ENCODE measurements at places on chromosomes 3 and 15.

- peak; percentile 4 for DNase-seq
Observed at GRCh38 chr15:74243431-74243830, 7.3 kb downstream of the CCDC33 start.

GRCh38 chr3:120092474-120092873 lies 1.8 kb downstream of the GSK3B start:
- no peak for DNase-seq

- no peak for DNase-seq
Observed at GRCh38 chr3:142796823-142797222, 73.0 kb downstream of the TRPC1 start.

GRCh38 chr3:32105291-32106131 lies 909 bp upstream of the GPD1L start:
- DNase-seq = no peak

DNA sequence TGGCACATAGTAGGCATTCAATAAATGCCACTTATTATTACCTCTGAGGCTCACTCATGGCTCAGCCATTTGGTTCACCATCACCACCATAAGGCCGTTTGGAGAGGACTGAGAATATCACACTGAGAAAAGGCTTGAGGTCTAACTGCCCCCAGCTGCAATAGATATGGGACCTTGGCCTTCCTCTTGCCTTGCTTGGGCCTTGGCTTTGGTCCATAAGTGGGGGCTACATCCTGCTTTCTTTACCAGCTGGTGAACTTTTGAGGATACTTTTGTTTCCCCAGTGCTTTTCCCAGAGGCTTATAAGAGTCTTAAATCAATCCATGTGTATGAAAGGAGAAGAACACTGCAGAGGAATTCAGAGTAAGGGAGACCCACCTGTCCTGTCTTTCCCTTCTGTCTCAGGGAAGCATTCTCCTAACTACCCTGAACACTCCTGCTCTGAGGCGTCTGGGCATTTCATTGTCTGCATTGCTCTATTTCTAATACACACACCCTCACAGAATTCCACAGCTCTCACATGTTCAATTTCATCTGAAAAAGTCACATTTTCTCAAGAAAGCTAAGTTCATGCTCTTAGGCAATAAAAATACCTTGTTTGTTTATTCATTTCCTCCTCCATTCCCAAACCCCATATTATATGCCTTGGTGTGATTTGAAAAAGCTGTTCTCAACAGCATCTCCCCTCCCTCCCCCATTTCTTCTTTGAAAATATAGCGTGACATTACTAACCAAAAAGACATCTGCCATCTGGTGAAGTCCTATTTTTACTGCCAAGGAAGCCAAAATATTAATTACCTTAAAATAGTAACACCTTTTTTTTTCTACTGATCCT lies 22.5 kb upstream of the KCNMB2 start:
- DNase-seq = no peak

DNA sequence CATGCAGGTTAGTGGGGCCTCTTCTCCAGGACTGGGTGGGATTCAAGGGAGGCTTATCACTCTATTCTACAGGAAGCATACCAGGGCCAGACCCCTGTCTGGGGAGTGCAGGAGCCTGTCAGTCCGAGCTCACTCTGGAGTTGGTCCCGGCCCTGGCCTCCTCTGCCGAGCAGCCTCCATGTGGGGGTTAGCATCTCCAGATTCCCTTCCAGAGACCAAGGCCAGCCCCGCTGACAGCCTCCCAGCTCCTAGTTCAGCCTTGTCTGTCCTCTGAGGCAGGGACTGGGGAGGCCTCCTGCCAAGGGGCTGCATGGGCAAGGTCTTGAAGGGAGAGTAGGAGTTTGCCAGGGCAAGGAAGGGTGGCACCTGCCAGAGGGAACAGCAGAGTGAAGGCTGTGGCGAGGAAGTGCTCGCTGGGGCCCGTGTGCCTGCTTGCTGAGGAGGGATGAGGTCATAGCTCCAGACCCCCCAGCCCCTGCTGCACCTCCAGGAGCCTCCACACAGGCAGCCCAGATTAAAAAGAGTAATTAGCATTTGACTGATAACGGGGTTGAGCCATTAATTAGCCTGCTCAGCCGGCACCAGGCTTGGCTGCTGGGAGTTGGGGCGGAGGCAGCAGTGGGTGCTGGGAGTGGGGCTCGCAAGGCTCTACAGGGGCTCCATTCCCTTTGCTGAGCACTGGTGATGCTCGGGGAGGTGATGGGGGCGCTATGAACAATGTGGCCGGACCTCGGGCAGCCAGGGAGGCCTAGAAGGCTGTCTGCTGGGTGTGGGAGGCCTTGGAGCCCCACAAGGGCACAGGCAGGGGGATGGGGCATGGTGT lies 54.3 kb downstream of the DNAJB8 start:
- no peak for DNase-seq

DNA sequence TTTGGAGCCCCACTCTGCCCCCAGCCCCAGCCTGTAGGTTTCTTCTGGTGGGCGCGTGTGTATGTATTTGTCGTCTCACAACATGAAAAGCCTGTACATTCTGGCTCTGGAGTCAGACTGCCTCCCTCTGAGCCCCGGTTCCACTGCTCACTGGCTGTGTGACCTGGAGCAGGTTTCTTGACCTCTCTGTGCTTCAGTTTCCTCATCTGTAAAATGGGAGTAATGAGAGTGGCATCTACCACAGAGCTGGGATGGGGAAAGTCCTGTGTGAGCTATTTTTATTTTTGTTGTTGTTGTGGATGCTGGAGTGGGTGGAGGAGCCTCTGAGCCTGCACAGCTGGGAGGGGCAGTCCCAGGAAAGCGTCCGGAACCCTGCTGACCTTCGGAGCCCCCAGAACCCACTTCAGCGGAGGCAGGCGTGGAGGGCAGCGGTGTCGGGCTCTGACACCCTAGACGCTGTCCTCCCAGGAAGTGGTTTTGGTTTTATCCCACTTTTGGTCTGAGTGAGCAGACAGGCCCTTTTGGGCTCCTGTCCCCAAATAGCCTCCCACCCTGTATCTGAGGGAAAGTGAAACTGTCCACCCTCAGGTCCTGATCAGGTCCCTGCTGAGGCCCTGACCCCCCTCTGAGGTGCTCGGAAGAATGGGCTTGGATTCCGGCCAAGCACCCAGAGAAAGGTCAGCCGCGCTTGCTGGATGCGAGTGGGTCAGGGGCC lies 103.5 kb downstream of the CHSY1 start:
- no peak for DNase-seq

- no peak for DNase-seq
Observed at GRCh38 chr3:20146301-20146700, 39.7 kb downstream of the SGO1 start.

- DNase-seq = no peak
Observed at GRCh38 chr15:76197703-76198455, 113.4 kb downstream of the ETFA start.

GRCh38 chr3:50608278-50608677 lies 3.3 kb downstream of the CISH start:
- no peak for DNase-seq

- no peak for DNase-seq
Observed at GRCh38 chr15:74954515-74954914, 2.1 kb downstream of the RPP25 start.

- no peak for DNase-seq
Observed at GRCh38 chr15:68224108-68224507, 5.4 kb downstream of the CLN6 start.

DNA sequence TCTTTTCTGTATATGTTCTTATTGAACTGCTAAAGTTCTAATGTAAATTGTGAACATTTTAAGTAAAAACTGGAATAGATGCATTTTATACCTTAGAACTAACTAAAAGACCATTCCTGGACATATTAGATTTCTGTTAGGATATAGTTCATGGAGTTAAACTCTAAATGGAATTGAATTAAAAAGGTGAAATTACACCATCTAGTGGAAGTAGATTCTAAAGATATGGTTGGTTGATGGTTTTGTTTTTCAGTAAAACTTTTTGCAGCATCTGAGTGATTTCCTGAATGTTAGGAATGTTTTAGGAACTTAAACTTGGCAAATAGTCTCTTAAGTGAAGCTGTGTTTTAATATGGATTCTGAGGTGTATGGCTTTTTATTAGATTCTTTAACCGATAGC lies 96.8 kb downstream of the SLMAP start:
- no peak for DNase-seq

- DNase-seq = no peak
Observed at GRCh38 chr15:100189319-100189718, 152.5 kb downstream of the ADAMTS17 start.

DNA sequence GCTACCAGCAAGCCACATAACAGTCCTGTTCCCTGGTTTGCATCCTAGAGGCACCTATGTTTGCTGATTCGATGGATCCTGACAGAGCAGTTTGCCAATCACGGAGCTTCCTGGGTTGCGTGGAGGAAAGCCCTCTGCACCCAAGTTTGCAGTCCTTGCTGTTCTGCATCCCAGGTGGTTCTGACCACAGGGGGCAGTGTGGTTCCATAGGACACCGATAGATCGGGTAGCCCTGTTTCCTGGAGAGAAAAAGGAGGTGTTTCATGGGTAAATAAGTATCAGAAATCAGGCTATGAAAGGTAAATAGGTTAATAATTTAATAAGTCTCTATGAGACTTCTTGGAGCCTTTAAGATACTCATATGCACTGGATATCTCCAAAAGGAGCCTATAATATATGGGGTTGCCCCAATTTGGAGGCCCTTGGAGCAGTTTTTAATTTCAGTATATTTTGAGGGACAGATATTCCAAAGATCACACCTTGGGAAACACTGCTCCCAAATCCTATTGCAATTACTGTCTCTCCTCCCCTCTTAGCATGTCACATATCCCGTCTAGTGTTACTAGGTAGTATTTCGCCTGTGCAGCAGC lies 194.6 kb upstream of the TPM1 start:
- DNase-seq = peak; percentile 80

DNA sequence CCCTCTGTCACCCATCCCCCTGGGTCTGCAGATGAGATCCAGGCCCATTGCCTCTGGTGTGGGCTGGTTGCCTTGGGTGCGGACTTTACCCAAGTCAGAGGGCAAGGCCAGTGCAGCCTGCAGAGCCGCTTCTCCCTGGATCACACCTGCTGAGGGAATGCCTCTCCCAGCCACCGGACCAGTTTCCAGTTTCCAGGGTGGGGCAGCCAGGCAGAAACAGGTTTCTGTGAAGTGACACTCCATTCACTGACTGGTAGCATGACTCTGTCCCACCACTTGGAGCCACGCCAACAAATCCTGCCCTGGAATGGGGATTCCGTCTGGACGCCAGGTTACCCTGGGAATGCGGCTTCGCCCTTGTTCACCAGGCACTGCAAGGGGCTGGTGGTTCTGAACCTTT lies 30.0 kb downstream of the PAQR5 start:
- no peak for DNase-seq

GRCh38 chr15:69417581-69417980 lies 3.4 kb downstream of the KIF23 start:
- no peak for DNase-seq

DNA sequence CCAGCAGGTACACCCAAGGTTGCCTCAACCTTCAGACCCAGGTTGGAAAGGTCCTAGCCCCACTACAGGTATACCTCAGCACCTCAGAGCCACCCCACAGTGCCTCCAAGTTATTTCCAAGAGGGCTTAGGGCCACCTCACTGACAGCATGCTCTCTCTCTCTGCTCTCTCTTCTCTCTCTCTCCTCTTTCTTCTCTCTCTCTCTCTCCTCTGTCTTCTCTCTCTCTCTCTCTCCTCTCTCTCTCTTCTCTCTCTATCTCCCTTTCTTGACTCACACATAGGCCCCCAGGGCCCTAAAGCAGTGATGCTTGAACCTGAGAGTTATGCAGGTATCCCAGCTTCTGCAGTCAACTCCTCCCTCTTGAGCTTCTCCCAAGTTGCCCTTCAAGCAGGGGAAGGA lies 4.2 kb downstream of the CAV3 start:
- no peak for DNase-seq

Measured in Right ventricle myocardium inferior (tissue), 1 donor.